ENCODE measurements at places on chromosomes 7 and 10.

DNA sequence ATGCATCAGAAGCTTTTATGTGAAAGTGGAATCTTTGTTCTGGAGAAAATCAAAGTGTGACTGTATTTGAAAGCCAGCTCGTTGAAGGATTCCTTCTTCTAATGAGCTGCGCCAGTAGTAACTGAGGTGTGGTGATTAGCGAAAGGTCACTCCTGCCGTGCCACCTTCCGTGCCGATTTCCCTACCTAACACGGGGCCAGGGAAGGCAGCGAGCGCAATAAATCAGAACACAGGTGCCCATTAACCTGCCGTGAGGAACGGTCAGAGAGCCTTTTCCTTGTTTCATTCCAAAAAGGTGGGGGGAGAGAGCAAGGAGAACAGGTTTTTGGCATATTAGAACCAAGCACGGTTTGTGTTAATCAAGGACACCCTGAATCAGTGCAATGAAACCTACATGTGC, 258.0 kb downstream of the CELF2 start:
- DNase-seq: no peak

DNA sequence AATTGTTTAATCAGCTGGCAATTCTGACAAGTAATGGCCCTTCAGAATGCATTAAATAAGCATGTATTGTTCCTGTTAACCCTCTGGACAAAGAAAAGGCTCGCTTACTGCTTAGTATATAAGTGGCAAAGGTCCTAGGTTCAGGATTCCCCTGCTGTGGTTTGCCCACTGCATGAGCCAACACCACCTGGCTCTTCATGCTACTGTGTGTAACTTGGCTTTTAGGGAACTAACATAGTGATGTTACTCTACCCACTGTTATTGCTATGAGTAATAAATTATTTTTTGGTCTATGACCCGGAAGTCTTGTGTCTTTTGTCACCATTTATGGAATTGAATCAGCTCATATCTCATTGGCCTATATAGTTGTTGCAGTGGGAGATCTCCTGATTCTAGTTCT, 791.7 kb upstream of the PHF14 start:
- no peak for DNase-seq

GRCh38 chr10:77909749-77910375, 16.7 kb downstream of the DLG5 start:
- no peak for DNase-seq

DNA sequence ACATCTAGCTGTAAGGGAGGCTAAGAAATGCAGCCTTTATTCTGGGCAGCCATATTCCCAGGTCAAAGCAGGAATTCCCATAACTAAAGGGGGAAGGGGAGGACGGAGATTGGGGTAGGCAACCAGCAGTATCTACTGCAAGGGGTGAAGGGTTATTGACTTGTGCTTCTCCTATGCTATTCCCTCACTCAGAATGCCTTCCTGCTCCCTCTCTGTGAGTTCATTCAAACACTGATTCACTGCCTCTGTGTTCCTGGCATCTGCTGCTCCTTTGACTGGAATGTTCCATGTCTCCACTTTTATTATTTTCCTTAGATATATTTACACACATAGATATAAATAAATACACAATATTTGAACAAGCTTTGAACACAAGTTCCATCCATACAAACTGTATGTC, 11.1 kb downstream of the HTR7 start:
- DNase-seq: no peak

DNA sequence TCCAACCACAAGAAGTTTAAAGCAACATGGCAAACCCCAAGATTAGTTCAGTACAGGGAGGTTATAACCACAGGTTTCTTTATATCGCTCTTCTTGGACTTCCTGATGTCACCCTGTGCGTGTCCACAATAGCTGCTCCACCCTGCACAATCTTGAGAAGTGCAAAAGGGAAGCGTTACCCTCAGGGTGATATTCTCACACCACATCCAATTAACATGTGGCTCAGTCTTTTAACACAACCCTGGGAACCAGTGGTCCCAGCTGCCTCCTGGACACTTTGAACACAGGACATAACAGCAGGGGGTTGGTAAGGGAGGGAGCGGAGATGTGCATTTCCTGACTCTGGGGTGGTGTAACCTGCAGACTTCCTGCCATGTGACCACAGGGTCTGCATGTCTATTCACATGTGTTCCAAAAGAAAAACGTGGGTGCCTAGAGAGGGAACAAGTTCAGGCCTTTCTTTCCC, 64.6 kb downstream of the GSAP start:
- DNase-seq: no peak

DNA sequence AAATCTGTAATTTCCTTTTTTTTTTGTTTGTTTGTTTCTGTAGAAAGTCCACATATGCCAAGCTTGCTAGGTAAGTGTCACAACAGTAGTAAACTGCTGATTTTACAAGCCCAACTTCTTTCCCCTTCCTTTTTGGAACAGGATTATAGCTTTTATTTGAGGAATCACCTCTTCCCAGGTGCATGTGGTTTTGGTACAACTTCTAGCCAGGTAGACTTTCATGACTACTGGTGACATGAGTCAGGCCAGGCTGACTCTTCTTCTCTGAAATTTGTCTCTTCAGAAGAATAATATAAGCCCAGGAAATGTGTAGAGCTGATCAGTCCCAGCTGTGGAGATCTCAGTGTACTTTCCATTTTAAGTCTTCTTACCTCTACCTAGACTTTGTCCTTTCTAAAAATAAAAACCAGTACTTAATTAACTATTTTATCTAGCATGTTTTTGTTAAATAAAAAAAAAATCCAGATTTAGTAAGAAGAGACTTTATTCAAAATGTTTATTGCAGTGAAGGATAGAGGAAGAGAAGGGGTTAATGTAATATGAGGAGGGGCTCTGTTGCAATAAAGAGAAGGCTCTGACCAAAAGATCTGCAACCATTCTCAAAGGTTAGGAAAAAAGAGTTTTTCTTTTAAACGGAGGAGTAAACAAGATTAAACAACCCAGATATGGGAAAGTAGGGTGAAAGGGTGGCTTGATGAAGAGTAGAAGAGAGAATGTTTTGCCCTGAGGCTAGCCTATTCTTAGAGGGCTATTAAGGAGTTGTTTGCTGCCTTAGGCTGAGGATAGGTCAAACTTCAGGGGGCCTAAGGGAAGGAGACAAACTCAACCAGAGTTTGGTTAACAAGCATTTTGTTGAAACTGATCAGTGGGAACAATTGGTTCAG, 664.2 kb downstream of the SORCS1 start:
- no peak for DNase-seq

GRCh38 chr10:28984431-28984830, 304.4 kb upstream of the LYZL1 start:
- no peak for DNase-seq

- DNase-seq: no peak
Measured at GRCh38 chr10:963186-963585, 25.0 kb upstream of the GTPBP4 start.

GRCh38 chr10:62037890-62038608, 136.6 kb downstream of the ARID5B start:
- DNase-seq: no peak

DNA sequence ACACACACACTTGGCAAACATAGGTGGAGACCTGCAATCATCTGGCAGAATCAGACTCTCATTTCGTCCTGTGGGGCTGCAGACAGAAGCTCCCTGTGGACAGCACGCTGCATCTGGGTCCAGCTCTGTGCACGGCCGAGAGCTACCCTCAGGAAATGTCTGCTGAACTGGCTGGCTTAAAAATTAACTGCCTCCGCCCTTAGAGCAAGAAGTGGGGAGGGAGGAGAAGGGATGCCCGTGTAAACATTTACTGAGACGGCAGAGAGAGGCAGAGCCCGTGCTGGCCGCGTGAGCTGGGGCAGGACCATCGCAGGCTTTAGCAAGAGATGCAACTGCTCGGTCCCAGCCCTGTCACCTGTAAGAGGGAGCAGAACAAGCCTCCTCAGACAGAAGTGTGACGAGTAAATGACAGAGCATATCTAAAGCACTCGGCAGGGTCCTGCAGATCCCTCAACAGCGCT, 81.8 kb downstream of the TNS3 start:
- no peak for DNase-seq

DNA sequence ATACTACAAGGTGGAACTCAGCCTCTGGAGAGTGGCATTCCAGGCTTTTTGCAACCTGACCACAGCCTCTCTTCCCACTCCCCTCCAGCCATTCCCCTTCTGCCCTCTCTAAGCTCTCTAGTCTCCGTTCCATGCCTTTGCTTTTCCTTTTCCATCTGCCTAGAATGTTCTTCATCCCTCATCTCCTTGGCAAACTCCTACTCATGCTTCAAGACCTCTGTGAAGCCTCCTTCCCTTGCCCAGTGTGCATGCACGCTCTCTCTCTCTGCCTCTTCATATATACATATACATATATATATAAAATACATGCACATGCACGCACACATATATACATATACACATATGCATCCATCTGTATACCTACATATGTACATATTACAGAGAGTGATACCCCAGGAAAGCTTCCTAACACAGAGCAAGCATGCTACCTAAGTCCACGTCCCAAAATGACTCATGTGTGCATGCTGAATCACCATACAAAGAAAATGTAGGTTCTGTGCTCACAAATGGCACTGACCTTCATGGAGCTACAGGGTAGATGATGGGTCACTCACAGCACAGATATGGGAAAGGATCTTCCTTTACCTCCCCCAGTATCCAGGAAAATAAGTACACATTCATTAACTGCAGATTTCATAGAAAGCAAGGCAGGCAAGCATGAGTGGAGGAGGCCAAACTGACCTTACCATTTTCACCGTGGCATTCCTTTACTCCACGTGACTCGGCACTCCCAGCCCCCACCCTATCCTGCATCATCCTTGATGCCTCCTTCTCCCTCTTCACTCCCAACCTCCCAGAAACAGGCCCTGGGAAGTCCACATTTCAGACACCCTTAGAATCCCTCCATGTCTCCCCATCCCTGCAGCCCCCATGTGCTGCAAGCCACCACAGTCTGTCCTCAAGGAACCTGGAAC, 238.4 kb upstream of the ZMIZ1 start:
- no peak for DNase-seq

GRCh38 chr7:66100408-66101050, 14.1 kb upstream of the CRCP start:
- DNase-seq: no peak

- DNase-seq: no peak
Measured at GRCh38 chr7:14420768-14421167, 431.3 kb upstream of the ETV1 start.

DNA sequence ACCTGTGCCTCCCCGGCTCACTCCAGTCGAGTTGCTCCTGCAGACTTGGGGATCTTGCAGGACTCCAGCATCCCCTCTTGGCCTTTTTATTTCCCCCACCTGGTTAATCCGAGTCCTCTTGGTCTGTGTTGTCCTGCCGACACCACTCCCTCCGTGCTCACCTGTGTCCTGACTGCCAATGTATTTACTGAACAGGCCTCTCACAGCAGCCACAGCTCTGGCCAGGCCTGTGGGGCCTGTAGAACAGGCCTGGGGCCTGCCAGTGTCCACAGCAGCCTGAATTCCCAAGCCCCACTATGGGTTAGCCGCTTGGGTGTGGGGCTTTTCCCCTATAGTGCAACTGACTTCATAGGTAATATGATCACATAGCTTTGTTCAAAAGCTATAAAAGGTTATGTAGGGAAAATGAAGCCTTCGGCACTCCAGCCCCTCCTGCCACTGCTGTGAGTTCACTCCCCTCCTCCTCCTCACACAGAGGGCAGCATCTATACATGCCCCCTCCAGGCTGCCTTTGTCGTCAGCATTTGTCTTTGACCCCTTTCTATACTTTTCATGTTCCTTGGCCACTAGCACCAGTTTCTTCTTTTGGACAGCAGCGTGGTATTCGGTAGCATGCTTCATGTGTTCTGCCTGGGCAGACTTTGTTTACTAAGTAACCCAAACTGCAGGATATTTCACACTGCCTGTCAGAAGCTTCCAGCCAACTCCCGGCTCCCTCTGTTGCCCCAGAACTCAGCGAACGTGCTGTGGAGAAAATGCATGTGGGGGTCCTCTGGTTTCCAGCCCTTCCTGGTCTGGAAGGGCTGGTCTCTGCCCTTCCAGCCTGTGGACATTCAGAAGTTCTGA, 46.1 kb downstream of the ZNF467 start:
- no peak for DNase-seq

DNA sequence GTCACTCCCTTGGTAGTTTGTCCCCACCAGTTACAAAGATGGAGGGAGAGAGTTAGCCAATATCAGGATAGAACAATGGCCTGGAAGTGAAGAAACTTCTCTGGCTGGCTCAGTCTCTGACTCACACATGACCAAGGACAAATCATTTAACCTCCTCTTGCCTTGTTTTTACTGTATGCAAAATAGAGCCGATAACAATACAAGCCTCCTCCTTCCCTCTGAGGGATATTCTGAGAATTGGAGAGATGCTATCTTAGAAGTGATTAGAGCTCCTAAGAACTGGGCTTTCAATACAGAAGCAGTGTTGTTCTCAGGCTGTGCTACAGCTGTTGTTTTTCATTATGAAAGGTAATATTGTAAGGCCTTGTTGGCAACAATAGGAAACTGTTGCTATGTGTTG, 87.7 kb upstream of the EGR2 start:
- no peak for DNase-seq

- DNase-seq: no peak
Measured at GRCh38 chr10:13994932-13995331, 335.8 kb downstream of the FRMD4A start.

- no peak for DNase-seq
Measured at GRCh38 chr7:110105840-110106239, 985.1 kb upstream of the LRRN3 start.

DNA sequence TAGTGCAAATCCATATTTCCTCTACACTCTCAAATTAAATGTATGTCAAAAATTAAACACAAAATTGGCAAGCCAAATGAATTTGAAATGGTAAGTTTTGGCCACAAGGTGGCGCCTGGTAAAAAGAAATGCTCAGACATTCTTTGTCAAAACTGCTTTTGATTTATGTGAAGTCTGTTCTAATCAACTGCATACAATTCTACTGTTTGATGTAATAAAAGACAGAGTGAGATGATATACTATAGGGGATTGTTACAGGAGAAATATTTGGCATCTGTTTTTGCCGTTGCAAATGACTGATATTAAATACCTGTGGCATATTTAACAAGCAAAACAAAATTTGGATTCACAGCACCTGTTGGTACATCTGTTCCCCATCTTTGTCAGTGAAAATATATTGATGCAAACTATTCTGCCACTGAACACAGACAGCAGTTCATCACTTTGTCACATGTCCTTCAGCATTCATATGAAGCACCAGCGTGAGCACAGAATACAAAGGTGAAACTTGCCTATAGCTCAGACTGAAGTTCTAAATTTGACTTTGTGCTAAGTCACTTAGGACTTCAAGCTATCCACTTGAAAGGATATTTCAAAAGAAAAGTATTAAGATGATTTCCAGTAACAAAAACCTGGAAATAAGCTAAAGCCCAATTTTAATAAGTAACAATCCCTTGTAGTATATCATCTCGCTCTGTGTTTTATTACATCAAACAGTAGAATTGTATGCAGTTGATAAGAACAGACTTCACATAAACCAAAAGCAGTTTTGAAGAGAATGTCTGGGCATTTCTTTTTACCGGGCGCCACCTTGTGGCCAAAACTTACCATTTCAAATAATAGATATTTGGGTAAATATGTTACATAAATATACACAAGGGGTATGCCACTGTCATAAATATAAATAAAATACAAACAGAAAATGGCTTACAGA, 10.2 kb upstream of the CH25H start:
- peak; percentile 24 for DNase-seq

- no peak for DNase-seq
Measured at GRCh38 chr10:11325817-11326216, 285.6 kb downstream of the USP6NL start.
